ENCODE measurements at places on chromosomes 1 and 21. TPM values are rescaled to one million over a fixed set of nuclear protein-coding genes. Genes with fewer than 3 reads are reported as not detected.

Gene FALEC
- not detected for total RNA-seq

Gene PCP4L1
- total RNA-seq, result not detected

Gene IGSF9
- total RNA-seq, result not detected

Gene FAM72C
- not detected for total RNA-seq

Gene AADACL4
- not detected for total RNA-seq

Gene IFI6
- 31.9 TPM for total RNA-seq

Gene CRYBG2
- not detected for total RNA-seq

Gene SPATA46
- not detected for total RNA-seq

Gene OVAAL
- not detected for total RNA-seq

Gene FYB2
- total RNA-seq, result not detected

Gene KCNJ6
- total RNA-seq, result 0.13 TPM

Gene MSH4
- total RNA-seq, result not detected

Gene GNAT2
- not detected for total RNA-seq

Gene DDR2
- 194 TPM for total RNA-seq

Gene ANKRD35
- 0.65 TPM for total RNA-seq

Gene SYT14
- total RNA-seq, result 1.4 TPM

Gene RPE65
- total RNA-seq, result not detected
